Right kidney (tissue), 9 donors: ENCODE measurements at places on chromosomes 1 and 21.

DNA sequence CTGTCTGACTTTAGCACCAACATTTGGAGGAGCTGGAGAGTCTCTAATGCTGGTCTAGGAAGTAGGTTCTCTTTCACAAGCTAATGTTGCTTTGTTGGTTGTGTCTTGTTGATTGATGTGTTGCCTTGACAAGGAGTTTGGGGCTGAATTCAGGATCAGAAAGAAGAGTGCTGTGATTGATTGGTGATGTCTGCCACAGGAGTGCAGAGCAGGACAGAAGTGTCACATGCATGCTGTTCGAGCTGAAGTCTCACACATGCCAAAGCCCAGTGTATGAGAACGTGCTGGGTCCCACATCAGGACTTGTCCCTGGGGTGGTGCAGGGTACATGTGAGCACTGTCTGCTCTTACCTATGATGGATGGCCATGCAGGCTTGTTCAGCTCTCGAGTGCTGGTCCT, 694.4 kb downstream of the MATN1 start:
- DNase-seq = no peak

GRCh38 chr1:66758241-66758755, 6.0 kb downstream of the DYNLT5 start:
- DNase-seq = no peak

DNA sequence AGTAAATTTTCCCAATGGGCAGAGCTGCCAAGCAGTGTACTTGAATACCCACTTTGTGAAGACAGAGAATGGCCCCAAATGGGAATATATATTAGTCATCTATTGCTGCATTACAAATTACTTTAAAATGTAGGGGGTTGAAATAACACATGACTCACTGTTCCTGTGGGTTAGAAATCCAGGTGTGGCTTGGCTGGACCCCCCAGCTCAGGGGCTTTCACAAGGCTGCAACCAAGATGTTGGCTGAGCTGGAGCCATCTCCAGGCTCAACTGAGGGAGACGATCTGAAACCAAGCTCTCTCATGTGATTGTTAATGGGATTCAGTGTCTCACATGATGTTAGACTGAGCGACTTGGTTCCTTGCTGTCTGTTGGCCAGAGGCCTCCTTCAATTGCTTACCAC, 33.4 kb upstream of the ARHGAP29 start:
- no peak for DNase-seq

DNA sequence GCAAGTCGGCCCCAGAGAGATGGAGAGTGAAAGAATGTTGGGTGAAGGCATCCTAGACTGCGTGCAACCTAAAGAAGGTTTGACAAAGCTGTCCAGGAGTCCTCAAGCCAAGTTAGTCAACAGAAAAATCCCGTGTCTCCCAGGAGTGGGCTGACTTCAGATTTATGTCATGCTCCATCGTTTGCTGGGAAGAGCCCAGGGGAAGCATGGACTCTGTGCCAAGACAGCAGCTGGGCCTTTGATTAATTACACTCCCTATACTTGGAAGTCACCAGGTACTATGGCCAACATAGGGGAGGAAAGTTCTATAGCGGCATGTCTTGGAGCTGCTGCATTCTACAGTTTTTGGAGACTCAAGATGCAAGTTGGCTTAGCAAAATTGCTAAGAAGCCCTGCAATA, 247.4 kb downstream of the KAZN start:
- no peak for DNase-seq

DNA sequence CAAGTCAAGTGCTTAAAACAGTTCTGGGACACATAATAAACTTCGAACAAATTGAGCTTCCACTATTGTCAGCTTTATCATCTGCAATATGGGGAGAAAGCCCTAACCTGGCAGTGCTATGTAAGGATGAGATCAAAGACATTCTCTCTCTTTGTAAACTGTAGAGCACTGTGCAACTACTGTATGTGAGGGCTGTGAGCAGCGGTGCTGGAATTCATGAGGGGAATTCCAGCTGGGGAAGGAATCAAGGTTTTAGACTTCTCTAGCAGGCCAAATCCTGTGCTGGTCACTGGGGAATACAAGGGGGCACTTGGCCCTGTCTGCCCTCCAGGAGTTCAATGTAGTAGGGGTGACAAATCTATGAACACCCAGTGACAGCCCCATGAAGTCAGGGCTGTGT, 9.3 kb downstream of the FAM151A start:
- no peak for DNase-seq

- no peak for DNase-seq
Observed at GRCh38 chr1:3921765-3922164, 21.7 kb upstream of the C1orf174 start.

DNA sequence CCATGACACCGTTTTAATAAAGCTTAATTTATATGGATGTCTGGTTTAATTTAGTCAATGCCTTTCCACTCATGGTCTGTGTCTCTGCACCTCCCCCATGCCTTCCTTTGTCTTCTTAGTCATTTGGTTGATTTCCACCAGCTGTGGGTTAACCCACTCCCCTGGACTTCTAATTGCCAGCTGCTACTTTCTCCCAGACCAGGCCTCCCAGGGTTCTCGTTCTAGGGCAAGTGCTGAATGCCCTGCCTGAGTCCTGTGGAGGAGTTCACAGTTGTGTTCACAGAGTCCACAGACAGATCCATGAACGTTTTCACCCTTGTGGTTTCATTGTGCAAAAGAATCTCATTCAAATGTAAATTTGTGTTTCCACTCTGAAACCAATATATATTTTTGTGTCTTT, 243.4 kb downstream of the NUF2 start:
- no peak for DNase-seq

- DNase-seq = no peak
Observed at GRCh38 chr1:48750109-48750508, 26.6 kb downstream of the BEND5 start.

DNA sequence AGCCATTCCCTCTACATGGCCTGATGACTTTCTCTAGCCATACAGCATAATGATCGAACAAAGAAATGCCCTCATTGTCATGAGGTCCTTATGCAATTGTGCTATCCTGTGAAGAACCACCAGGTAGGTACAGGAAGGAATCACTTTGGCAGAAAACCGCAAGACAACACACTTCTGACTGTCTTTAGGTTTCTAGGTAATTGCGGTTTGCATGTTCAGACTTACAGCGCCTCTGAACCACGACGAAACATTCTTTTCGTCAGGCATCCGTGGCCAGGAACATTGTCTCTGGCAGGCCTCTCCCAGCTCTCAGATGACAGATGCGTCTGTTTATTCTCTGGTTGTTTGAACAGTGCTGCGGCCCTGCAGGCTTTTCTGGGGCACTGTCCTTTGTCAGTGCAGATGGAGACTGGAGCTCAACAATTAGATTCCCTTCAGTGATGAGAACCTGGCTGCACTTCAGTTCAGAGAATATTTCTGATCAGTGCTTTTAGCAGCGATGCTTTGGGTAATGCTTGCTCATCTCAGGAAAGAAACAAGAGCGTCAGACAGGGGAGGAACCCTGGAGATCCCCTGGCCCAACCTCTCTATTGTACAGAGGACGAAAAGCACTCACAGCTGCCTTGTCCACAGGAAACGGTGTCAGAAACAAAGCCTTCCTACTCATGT, 63.4 kb downstream of the B3GALT5 start:
- peak; percentile 43 for DNase-seq

DNA sequence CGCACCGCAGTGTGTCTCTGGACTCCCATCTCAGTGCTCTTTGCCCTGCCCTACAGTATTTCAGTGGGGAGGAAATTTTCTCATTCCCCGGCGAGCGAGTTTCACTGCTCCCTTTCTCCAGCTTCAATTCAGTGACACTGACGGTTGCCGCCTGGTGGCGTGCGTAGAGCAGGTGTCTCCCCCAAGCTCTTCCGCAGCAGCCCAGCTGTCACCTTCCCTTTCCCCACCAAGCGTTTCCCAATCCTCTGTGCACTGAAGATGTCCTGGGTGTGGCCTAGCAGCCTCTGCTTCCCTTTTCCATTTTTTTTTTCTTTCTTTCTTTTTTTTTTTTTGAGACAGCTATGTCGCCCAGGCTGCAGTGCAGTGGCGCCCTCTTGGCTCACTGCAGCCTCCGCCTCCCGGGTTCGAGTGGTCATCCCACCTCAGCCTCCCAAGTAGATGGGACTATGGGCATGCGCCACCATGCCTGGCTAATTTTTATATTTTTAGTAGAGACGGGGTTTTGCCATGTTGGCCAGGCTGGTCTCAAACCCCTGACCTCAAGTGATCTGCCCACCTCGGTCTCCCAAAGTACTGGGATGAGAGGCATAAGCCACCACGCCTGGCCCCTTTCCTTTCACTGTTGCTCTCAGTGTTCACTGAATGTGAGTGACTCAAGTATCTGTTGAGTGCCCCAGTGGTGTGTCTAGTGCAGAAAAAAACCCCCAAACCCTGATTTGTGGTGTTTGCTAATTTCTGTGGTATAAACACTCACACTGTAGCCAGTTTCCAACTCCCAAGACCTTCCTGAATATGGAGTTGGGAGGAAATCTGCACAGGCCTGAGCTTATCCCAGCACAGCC, 30.1 kb downstream of the TNFRSF1B start:
- DNase-seq = no peak

- no peak for DNase-seq
Observed at GRCh38 chr1:24910751-24911650, 19.1 kb downstream of the RUNX3 start.

DNA sequence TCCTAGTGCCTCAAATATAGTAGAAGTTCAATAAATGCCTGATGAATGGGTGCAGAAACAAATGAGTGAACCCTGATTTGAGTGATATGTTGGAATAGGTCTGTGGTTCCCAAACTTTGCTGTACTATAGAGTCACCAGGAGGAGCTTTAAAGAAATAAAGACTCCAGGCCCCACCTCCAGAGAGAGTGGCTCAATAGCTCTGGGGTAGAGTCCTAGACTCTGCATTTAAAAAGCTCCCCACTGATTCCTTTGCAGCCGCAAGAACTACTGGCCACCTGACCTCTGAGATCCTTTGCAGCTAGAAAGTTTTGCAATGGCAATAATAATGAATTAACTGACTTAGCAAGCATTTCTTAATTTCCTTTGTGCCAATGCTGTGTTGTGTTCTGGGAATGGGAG, 20.9 kb downstream of the TCHHL1 start:
- DNase-seq = no peak

GRCh38 chr1:34360574-34360973, 183.9 kb downstream of the C1orf94 start:
- DNase-seq = no peak

- no peak for DNase-seq
Observed at GRCh38 chr1:30588311-30589073, 134.9 kb downstream of the MATN1 start.

- no peak for DNase-seq
Observed at GRCh38 chr1:235720544-235720943, 71.0 kb upstream of the GNG4 start.

- DNase-seq = no peak
Observed at GRCh38 chr1:47585141-47585902, 147.5 kb downstream of the FOXD2 start.

GRCh38 chr1:47962750-47963492, 34.3 kb downstream of the TRABD2B start:
- DNase-seq = no peak

DNA sequence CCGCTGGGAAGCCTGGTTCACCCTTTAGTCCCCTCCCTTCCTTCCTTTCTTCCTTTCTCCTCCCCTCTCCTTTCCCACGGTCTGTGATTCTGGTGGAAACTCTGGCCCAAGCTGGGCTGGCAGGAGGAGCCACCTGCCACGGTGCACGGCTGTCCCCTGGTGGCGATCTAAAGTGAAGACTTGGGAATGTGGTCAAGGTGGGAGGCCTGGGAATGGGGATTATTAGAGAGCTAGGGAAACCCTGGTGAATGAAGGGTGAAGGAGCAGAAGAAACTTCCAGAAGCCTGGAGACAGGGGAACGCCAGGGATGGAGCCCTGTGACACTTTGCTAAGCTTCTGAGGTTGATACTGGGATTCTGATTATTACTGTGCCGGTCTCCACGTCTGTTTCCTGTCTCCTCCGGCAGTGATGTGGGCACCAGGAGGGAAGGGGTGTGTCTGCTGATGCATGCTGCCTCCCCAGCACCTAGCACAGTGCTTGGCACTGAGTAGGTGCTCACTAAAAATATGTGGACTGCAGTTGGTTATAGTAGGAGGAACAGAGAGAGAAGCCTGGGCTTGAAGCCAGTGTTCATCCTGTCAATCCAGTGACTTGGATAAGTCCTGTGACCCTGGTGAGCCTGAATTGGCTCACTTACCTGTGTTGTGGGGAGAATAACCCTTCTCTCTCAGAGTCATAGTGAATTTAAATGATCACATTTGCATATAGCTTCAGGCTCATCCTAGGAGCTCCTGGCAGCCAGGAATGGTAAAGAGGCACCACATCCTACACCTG, 71.2 kb upstream of the NBPF3 start:
- DNase-seq = peak; percentile 67

- no peak for DNase-seq
Observed at GRCh38 chr21:16192902-16193301, 463.1 kb downstream of the USP25 start.

GRCh38 chr1:41933106-41933505, 14.4 kb upstream of the HIVEP3 start:
- DNase-seq = no peak

DNA sequence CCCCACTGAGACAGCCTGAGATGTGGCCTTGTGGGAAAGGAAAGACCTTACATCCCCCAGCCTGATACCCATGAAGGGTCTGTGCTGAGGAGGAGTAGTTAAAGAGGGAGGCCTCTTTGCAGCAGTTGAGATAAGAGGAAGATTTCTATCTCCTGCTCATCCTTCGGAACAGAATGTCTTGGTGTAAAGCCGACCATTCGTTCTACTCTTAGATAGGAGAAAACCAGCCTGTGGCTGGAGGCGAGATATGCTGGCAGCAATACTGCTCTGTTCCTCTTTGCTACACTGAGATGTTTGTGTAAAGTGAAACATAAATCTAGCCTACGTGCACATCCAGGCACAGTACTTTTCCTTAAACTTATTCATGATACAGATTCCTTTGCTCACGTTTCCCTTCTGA, 1.5 kb upstream of the CCDC27 start:
- no peak for DNase-seq

GRCh38 chr1:234476172-234476571, 2.8 kb downstream of the TARBP1 start:
- no peak for DNase-seq

DNA sequence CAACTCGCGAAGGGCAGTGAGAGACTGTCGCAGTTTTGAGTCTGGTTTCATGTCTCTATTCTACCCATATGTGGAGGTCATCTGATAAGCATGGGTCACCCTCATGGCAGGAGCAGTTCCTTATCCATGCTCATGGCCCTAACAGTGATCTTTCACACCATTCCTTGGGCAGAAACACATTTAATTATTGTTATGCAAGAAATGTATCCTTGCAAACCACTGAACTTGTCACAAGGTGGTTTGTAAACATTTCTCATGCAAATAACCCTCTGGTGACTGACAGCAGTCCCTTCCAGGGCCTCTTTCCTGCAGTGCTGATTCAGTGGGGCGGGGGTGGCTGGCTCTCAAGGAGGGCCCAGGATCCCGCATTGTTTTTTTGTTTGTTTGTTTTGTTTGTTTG, 421.4 kb upstream of the RUNX1 start:
- DNase-seq = no peak
